Tibial artery (tissue), 4 donors: ENCODE measurements at places on chromosomes 2 and 18.

DNA sequence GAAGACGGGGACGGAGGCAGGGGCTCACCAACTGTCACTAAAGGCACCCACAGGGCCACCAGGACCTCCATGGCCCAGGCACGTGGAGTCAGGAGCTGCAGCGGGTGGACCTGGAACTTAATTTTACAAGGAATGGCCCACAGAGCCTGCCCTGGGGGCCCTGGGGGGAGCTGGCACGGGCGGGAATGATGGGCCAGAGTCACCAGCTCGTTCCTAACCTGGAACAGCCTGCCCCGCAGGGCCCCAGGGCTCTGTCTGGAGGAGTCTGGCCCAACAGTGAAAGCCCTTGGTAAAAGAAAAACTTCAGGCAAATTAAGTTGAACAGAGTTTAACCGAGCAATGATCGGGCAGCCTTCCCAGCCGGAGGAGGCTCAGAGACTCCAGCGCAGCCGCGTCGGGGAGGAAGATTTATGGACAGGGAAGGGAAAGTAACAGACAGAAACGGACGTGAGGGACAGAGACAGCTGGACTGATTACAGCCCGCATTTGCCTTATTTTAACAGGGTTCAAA is 118.4 kb upstream of the TMEM18 start:
- no peak for DNase-seq

- DNase-seq, result no peak
Observed at GRCh38 chr2:20221555-20221973, 3.4 kb downstream of the SDC1 start.

DNA sequence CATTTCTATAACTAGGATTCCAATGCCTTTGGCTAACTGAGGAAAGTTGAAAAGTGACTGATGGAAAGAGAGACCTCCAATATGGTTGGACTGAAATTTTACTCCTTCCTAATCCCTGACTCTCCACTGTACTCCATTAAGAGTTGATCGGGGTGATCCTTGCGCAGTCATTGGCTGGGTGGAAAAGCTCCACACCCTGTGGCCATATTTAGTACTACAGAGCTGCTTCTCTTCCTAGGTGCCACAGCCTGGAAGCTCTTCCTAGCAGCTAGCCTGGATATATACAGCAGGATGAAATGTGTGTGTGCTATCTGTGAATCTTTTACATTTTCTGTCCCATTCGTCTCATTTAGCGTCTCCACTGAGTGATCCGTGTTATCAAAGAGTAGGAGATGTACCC is 71.2 kb downstream of the MEP1B start:
- no peak for DNase-seq

DNA sequence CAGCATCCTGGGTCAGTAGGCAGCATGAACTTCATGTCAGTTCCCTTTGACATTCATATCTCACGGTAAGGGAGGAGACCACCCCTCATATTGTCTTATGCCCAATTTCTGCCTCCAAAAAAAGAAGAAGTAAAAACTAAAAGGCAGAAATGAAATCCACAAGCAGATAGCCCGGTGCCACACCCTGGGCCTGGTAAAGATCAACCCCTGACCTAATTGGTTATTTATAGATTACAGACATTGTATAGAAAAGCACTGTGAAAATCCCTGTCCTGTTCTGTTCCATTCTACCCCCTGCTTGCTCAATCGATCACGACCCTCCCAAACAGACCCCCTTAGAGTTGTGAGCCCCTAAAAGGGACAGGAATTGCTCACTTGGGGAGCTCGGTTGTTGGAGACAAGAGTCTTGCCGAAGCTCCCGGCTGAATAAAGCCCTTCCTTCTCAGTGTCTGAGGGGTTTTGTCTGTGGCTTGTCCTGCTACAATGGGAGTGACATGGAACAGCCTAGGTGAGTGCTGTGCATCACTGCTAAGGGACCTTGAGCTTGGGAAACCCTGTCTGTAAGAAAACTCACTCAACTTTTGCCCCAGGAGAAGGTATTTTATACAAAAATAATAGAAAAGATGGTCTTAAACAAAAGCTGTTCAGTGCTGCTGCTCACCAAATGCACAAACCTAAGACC is 11.1 kb downstream of the NDUFV2 start:
- DNase-seq, result no peak

- no peak for DNase-seq
Observed at GRCh38 chr18:23281626-23282436, 146.5 kb downstream of the CABLES1 start.

GRCh38 chr2:30933496-30933895 is 126.2 kb upstream of the CAPN13 start:
- DNase-seq, result no peak

GRCh38 chr2:233352141-233352842 is 2.0 kb upstream of the DGKD start:
- no peak for DNase-seq

GRCh38 chr2:100835006-100835659 is 15.2 kb downstream of the NPAS2 start:
- DNase-seq, result no peak

- no peak for DNase-seq
Observed at GRCh38 chr18:23401400-23402347, 51.4 kb upstream of the RIOK3 start.

DNA sequence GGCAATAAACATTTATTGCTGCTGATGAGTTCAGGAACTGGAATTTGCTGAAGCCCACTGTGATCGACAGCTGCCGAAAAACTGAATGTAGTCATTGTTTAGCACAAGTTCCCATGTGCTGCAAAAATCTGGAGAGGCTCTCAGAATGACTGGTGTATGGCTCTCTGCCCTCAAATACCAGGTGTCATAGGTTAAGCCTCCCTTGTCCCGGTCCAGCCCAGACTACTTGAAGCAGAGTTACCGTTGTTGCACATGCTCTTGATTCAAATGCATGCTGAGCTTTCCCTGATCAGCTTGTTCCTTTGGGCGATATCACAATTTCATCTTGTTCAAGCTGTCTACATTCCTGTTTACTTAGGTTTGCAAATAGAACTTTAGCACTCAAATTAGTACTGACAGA is 625.2 kb downstream of the CPS1 start:
- no peak for DNase-seq

GRCh38 chr18:30915336-30915988 is 127.1 kb downstream of the DSC3 start:
- DNase-seq, result no peak

DNA sequence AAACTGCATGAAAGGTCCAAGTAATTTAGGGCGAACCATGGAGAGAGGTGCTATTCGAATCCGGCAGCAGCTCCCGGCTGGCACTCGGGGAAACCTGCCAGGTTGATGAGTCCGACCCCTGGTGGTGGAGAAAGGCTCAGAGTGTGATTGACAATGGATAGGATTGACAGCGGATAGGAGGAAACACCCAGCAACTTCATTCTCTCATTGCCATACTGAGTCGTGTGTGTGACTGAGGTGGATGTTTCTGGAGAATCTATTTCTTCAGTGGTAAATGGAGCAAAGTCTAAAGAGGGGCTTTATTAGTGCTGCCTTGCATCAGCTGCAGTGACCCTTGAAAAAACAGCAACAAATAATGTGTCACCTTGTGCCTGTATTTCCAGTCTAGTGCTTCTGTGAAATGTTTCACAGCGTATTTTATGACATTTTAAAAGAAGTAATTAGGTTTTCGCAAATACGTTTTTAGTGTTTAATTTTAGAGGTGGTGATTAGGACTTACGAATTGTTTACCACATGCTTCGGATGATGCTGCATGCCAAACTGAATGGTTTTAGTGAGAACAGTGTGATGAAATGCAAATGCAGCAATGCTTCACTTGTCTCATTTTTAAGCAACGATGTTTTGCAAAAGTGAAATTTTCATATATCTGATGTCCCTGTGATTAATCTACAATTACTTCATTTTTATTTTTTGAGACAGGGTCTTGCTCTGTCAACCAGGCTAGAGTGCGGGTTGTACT is 102.0 kb downstream of the DCDC2C start:
- DNase-seq, result no peak

DNA sequence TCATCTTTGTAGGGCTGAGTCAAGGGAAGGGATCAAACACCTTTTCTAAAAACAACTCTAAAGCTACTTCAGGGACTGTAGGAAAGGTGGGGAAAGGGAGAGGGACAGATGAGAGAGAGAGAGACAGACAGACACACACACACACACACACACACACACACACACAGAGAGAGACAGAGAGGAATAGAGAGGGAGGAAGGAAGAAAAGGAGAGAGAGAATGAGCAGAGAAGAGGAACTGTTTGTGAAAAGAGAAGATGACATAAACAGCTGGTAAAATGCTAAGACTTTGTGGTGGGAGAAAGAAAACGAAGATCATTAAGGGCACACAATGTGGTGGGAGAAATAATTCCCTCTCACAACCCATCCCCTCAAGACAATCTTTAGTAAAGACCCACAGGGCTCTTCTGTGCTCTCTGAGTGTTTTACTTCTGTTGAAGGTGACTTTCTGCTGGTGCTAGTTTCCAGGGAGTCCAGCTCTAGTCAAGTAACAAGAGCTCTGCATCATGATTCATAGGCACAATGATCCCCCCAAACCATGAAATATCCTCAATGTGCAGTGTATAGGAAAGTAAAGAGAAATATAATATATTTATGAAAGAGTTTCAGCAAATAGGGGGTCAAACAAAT is 77.2 kb upstream of the STK17B start:
- DNase-seq, result no peak

DNA sequence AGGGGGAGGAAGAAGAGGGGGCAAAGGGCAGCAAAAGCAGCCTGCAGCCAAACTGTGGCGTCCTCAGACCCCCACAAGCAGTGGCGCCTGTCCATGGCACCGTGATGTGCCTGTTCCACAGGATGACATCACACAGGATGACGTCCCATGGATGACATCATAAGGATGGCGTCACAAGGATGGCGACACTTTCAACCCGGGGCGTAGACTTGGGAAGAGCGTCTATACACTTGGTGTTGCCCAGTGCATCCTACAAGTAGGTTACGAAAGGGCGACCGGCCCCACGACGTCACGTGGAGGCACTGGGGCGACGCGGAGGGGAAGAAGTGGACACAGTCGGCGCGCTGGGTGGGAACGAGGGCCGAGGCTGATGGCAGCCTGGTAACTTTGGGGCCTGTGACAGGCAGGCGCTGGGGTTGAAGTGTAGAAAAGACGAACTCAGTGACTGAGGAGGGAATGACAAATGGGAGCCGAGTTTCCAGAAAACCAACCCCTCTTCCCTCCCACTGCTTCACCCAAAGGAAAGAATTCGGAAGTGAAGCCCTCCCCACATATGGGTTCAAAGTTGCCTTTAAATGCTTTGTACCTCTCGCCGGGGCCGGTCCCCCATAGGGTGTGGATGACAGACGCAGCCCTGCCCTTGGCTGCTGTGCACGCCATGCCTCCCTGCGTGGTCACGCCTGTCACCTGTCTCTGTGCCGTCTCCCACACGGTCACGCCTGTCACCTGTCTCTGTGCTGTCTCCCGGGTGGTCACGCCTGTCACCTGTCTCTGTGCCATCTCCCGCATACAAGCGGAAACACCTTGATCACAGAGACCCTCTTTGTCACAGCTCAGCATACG is 13.4 kb upstream of the KCNG2 start:
- peak; percentile 10 for DNase-seq

DNA sequence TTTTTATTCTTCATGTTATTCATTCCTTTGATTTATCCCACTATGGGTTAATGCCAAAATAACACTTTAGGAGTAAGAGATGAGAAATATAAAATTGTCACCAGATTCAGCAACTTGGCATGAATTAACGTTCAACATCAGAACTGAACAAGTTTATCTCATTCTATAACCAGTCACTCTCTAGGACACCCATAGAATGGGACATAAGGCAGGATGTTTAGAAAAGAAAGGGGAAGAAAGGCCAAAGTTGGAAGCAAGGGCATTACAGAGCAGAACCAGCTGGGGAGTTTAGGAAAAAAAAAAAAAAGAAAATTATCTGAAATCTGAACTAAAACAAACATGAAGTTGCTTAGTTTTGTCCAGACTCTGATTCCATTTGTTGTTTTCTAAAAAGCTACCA is 211.0 kb downstream of the PMAIP1 start:
- no peak for DNase-seq

- no peak for DNase-seq
Observed at GRCh38 chr18:5197032-5197434, at the start of gene AKAIN1. TSS of gene AKAIN1 (minus strand) at chr18:5197257. CDS start at chr18:5197053, 204 bp downstream.

GRCh38 chr2:19700861-19701585 is 200.8 kb downstream of the TTC32 start:
- DNase-seq, result no peak

- peak; percentile 78 for DNase-seq
Observed at GRCh38 chr2:96407041-96407918, 71.7 kb downstream of the NCAPH start.

DNA sequence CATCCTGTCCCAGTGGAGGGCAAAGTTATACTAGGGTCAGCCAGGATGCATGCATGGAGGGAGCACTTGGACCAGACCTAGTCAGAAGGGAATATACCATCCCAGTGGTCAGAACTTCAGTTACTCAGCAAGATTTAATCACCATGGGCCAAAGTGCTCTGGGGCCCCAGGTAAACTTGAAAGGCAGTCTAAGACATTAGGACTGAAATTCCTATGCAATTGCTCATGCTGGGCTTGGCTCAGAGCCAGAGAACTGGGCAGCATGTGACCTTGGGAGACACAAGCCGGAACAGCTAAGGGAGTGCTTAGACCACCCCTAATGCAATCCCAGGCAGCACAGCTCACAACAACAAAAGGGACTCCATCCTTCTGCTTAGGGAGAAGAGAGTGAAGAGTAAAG is 401.3 kb downstream of the KCNJ3 start:
- no peak for DNase-seq
